ENCODE measurements at places on chromosomes 12 and 14.
A peak's percentile ranks its signal among the peaks of the same experiment; 100 is the strongest.

DNA sequence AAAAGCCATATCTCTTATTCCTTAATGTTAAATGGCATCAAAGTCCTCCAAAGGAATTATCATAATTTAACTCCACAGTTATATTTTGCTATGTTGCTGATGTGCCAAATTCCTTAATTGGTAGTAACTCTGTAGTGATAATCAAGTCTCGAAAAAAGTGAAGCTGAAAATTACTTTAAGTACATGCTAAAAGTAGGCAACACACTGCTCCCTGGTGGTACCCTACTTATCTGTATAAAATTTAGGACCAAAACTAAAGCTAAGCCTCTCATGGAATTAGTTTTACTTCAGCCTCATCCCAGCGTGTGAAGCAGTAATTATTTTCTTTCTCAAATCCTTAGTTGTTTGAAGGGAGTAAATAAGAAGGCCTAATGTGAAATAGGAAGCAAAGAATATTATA lies 132.8 kb downstream of the TTLL5 start:
- DNase-seq: no peak

- DNase-seq: no peak
These were observed 53.2 kb downstream of the TESC start for GRCh38 chr12:117046011-117046369.

DNA sequence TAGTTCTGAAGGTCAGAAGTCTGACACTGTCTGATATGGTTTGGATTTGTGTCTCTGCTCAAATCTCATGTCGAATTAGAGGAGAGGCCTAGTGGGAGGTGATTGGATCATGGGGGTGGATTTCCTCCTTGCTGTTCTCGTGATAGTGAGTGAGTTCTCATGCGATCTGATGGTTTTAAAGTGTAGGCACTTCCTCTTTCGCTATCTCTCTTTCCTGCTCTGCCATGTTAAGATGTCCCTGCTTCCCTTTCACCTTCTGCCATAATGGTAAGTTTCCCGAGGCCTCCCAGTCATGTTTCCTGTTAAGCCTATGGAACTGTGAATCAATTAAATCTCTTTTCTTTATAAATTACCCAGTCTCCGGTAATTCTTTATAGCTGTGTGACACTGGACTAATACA lies 84.1 kb upstream of the TMTC1 start:
- no peak for DNase-seq

GRCh38 chr12:111107392-111108178 lies 187.2 kb upstream of the MYL2 start:
- DNase-seq: no peak

DNA sequence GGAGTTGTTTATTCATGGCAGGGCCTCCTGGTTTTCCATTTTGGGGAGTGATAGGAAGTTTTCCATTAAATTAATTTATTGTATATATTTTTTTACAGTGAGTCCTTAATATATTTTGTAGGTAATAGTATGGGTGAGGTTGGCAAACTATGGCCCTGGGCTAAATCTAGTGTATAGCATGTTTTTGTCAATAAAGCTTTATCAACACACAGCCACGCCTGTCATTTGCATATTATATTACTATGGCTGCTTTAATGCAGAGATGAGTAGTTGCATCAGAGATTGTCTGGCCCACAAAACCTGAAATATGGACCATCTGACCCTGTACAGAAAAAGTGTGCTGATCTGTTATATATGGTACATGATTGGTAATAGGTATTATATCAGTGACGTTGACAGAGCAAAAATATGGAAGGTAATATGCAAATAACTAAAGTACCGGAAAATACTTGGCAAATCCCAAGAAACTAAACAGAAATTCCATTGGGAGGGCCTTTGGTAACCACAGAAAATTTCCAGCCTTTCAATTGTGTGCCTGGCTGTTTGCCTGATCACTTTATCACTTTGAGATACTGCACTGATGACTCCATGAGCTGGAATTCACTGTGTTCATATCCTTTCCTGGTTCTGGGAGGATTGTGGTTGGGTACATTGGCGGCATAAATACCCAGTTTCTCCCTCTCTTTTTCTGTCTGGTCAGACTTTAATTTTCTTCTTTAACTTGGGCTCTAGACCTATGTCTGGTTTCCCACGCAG lies 61.7 kb upstream of the RFLNA start:
- no peak for DNase-seq

DNA sequence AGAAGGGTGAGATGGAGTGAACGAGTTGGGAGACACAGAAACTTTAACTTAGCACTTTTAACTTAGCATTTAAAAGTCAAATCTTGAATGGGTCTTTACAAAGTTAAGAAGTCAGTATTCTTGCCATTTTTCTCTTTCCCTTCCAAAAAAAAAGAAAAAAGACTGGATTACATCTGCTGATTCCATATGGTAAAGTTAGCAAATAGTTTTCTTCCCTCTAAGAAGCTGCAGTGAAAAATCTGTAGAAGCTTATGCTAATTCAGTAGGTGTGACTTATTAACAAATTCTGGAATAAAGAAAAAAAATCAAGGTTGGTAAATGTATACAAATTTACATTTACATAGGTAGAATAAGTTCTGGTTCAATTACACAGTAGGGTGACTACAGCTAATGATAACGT lies 50.9 kb downstream of the COCH start:
- no peak for DNase-seq

DNA sequence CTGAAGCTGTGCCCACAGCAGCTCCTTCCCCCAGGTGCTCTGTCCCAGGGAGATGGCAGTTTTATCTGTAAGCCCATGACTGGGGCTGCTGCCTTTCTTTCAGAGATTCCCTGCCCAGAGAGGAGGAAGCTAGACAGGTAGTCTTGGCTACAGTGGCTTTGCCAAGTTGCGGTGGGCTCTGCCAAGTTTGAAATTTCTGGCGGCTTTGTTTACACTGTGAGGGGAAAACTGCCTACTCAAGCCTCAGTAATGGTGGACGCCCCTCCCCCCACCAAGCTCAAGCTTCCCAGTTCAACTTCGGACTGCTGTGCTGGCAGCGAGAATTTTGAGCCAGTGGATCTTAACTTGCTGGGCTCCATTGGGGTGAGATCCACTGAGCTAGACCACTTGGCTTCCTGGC lies 124.7 kb downstream of the MSRB3 start:
- DNase-seq: no peak

DNA sequence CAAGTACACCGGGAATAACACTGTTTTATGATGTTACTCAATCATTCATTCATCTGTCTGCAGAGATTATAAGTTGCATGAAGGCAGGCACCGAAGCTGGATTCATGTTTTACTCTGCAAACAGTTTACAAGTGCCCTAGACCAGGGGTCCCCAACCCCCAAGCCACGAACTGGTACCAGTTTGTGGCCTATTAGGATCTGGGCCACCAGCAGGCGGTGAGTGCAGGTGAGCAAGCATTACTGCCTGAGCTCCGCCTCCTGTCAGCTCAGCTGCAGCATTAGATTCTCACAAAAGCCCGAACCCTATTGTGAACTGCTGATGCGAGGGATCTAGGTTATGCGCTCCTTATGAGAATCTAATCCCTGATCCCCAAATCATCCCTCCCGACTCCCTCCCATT lies 38.1 kb upstream of the PLXNC1 start:
- no peak for DNase-seq

DNA sequence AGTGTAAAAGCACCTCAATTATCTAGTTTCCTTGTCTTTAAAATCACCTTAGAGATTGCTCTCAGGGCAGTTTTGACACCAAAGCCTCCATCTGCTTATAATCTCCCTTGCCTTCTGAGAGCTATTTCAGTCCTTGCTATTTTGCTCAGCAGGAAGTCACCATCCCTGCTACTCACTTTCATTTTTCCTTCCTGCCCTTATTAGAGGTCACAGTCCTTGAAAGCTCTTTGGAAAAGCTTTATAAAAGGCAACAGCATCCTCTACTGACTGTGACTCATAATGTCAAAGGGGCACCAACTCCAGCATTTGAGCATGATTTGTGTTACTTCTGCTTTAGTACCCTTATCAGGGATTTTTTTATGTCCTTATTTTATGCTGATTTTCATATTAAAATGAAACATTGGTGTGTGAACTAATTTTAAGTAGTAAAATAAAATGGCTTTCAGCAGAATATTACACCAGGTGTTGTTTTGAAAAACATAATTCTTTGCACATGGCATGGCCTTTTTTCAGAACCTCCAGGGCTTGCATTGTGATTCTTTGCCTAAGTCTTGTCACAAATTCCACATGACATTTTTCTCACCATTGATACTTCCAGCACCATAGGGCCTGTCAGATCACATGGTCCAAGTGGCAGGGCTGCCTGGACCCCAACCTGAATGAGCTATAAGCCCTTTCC lies 213.0 kb downstream of the ADAMTS20 start:
- peak; percentile 35 for DNase-seq

All from iPS DF 19.7 (cell line).